ENCODE measurements at places on chromosomes 1 and 21. TPM values are rescaled to one million over a fixed set of nuclear protein-coding genes. Genes with fewer than 3 reads are reported as not detected.

Gene LEPROT
- 18.1 TPM for polyA plus RNA-seq

Gene CLDN19
- polyA plus RNA-seq: not detected

Gene MRTO4
- polyA plus RNA-seq: 28.5 TPM

Gene ST6GALNAC3
- 1.8 TPM for polyA plus RNA-seq

Gene CHI3L2
- 20.8 TPM for polyA plus RNA-seq

Gene DYRK1A
- 3.7 TPM for polyA plus RNA-seq

Gene ARHGEF16
- polyA plus RNA-seq: 0.06 TPM

Gene OLIG2
- polyA plus RNA-seq: not detected

Gene FCRL1
- polyA plus RNA-seq: 0.54 TPM

Gene ADAMTSL4
- polyA plus RNA-seq: not detected

Gene AMIGO1
- polyA plus RNA-seq: 20.2 TPM

Gene IKBKE
- polyA plus RNA-seq: 46.6 TPM

Gene SHE
- polyA plus RNA-seq: not detected

Gene SNIP1
- 6.3 TPM for polyA plus RNA-seq

Gene PPP1R8
- 37.5 TPM for polyA plus RNA-seq

Gene SNAPIN
- 87.7 TPM for polyA plus RNA-seq

Gene MEX3A
- not detected for polyA plus RNA-seq

Gene U2AF1
- polyA plus RNA-seq: 58.0 TPM

Gene ZNF648
- not detected for polyA plus RNA-seq

Gene WNT3A
- polyA plus RNA-seq: not detected

Gene DTL
- polyA plus RNA-seq: 0.23 TPM

Gene KCND3
- not detected for polyA plus RNA-seq

Gene SYNC
- not detected for polyA plus RNA-seq

Gene BRINP3
- not detected for polyA plus RNA-seq

Gene HCRTR1
- polyA plus RNA-seq: not detected

Gene KCNA3
- polyA plus RNA-seq: 94.0 TPM

Gene IFNLR1
- 3.1 TPM for polyA plus RNA-seq

Gene MANEAL
- 4.0 TPM for polyA plus RNA-seq

Gene TRIM67
- polyA plus RNA-seq: not detected

Gene GNB1
- 114 TPM for polyA plus RNA-seq

Gene FLAD1
- polyA plus RNA-seq: 51.2 TPM

Gene HTR1D
- polyA plus RNA-seq: not detected

Gene LCE3D
- polyA plus RNA-seq: not detected

Gene G0S2
- not detected for polyA plus RNA-seq

Gene TCHHL1
- not detected for polyA plus RNA-seq
